SHP77 treated with DMSO at 0.1 percent for 48 hours (cell line): ENCODE measurements at places on chromosomes 16 and 17.

GRCh38 chr16:14111713-14112538, 40.8 kb downstream of the MRTFB start:
- no peak for DNase-seq

GRCh38 chr16:88705076-88705684, 1.0 kb downstream of the RNF166 start:
- no peak for DNase-seq

DNA sequence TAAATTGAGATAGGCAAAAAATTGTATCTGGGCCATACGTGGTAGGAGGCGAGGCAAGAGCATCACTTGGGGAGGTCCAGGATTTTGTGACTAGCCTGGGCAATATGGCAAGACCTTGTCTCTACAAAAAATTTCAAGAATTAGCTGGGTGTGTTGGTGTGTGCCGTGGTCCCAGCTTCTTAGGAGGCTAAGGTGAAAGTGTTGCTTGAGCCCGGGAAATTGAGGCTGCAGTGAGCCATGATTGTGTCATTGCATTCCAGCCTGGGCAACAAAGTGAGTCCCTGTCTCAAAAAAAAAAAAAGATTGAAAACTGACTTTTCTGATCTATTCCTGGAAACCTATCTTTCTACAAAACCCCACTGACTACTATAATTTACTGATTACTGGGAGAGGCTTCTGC, 26.7 kb downstream of the CDK12 start:
- DNase-seq = no peak

DNA sequence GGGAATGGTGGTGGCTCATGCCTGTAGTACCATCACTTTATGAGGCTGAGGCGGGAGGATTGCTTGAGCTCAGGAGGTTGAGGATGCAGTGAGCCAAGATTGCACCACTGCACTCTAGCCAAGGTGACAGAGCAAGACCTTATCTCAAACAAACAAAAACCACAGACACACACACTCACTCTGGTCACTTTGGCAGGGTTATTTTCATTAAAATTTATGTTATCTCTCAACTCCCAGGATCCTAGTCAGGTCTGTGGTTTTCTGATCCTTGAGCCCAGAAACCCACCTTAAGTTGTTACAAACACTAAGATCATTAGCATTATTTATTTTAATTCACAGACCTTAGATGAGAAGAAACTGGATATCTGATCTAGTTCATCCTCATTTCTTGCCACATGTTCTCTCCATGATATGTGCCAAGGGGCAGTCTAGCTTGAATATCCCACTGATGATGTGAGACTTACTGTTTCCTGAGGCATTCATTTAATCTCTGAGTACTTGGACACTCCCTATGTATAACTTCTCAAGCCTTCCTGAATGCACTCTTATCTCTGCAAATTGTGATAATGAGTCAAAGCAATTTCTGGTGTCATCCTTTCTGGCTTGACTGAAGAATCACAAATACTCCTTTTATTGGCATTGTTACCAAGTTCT, 9.6 kb downstream of the ABHD15 start:
- no peak for DNase-seq

GRCh38 chr17:65593092-65593854, 31.8 kb upstream of the AXIN2 start:
- DNase-seq = no peak

DNA sequence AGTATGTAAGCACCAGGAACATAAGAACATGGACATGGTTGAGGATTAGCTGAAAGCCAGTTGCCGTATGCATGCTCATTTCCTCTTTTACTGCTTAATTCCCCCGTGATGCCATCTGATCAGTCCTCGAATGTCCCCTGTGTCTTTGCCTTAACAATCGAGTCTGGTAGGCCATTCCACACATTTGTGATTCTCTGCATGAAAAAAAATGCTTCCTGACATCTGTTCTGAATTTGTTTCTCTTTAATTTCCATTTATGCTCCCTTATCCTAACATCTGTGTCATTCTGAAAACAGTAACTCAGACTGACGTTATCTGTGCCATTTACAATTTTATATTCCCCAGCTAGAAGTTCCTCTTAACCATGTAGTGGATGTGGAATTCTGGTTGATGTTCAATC, 158.2 kb upstream of the TOX3 start:
- DNase-seq = no peak

DNA sequence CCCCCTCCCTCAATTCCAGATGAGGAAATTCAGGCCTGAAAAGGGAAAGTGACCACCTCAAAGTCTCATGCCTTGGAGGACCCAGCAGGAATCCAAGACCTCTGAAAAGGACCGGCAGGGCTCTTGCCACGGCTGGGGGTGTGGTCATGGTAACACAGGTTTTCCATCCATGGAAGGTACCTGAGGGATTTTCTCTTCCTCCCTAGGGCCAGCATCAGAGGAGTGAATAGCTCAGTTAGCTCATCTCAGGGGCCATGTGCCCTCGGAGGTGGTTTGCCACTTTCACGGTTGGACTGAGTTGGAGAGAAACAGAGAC, 1.3 kb downstream of the CIITA start:
- no peak for DNase-seq

DNA sequence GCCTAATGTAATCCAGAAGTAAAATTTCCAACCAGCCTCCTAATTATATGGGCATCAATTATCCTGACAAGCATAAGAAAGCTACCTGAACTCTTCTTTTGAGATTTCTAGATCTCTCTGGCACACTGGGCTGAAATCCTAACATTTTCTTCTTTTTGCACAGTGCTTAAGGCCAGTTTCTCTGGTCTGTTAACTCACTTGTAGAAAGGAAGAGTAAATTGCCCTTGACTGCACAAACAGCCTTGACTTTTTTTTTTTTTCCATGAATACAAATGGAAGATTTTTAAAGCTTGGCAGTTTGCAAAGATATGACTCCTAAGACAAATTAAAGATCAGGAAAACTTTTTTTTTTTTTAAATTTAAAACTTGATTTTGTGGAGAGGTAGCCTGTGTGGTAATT, 291.2 kb upstream of the MON1B start:
- DNase-seq = no peak

DNA sequence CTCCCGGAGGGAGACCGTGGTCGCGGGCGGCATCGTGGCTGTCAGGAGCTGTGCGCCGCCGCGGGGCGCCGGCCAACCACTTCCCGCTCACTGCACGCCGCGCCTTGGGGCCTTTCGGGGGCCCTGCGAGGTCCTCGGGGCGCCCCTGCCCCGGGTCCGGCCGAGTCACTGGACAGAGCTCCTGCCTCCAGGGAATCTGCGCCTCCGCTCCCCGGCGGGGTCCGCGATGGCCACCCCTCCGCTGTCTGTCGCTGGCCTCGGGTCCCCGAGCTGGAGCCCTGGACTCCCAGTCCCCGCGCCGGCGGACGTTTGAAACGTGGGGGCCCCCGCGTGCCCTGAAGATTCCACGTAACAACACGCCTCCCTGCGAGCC, at the start of gene QRICH2:
Gene QRICH2 (minus strand): TSS at position 311 of the 373 bp plus-strand sequence. CDS start 278 bp downstream, at position 33.
- DNase-seq = no peak

DNA sequence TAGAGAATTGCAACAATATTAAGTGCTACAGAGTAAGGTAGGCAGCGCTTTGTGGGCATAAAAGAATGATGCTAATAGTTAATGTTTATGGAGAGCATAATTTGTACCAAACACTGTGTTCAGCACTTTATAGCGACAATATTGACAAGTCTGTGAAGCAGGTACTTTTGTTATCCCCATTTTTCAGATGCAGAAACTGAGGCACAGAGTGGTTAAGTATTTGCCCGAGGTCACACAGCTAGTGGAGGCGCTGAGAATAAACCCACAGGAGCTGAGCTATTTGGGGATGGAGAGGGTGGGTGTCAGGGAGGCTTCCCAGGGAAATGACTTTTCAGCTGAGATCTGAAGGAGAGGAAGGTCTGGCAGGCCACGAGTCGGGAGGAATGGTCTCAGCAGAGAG, 39.4 kb downstream of the TMEM186 start:
- DNase-seq = no peak

DNA sequence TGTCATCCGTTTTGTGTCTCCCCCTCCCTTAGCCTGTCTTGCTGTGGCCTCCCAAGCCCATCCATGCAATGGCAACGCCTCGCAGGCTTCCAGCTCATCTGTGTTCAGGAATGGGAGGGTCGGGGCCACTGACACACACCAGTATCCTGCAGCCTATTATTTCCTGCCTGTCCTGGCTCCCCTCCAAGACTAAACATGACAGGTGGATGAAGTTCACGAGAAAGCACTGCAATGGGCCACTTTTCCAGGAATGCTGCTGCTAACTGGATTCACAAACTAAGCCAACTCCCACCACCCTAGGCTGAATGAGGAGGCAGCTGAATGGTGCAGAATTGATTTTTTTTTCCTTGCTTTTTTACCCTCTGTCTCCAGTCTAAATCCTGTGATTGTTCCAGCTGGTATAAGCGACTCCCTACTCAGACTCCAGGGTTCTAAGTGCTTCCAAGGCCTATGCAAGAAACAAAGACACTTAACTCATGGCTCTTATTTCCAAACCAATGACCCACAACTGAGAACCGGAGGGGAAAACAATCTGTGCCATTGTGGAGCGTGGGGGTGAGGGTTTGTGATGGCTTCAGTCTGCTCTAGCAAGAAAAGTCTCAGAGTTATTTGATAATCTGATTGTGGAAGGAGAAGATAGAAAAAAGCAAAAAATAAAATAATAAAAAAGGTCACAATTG, 23.3 kb downstream of the TMEM100 start:
- DNase-seq = no peak

DNA sequence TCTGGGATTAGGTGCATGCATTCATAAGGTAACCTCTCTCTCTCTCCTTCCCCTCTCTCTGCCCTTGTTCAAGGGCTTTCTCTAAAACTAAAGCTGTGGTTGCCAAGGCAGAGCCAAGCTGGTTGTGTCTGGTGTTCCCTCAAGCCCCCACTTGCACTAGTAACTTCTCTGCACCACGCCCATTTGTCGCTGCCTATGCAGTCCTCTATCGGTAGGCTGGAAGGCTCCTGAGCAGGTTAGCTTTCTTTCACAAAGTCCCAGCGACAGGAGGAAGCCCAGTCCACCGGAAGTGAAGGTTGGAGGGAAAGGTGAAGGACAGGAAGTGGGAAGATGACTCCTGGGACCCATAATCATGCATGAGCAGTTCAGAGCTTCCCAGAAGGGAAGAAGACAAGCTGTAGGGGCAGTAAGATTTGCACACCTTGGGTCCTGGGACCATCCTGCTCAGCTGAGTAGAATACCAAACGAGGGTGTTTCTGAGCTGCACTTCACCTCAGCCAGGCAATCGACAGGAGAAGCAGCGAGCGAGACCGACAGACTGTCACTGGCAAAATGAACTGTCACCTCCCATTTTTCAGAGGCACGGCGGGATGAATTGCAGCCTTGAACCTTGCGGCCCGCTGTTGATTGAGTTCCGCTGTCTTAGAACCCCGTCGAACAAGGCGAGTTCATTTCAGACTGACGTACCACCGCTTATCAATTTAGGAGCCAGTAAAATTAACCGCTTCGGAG, 14.7 kb upstream of the SKAP1 start:
- no peak for DNase-seq

DNA sequence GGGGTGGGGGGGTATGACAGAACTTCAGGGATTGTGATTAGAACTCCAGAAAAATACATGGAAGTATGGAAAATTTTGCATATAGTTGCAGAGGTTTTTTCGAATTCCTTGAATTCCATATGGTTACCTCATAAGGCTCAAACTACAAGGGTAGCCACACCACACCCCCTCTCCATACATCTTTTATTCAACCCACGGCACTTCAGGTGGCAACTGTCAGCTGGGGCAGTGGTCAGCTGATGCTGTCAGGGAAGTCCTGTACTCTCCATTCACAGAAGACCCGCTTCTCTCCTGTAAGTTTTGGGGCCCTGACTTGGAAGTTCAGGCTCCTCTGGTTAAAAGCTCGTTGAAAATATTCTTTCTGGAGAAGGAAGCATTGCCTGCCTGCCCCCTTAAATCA, 57.5 kb upstream of the CLEC19A start:
- no peak for DNase-seq

DNA sequence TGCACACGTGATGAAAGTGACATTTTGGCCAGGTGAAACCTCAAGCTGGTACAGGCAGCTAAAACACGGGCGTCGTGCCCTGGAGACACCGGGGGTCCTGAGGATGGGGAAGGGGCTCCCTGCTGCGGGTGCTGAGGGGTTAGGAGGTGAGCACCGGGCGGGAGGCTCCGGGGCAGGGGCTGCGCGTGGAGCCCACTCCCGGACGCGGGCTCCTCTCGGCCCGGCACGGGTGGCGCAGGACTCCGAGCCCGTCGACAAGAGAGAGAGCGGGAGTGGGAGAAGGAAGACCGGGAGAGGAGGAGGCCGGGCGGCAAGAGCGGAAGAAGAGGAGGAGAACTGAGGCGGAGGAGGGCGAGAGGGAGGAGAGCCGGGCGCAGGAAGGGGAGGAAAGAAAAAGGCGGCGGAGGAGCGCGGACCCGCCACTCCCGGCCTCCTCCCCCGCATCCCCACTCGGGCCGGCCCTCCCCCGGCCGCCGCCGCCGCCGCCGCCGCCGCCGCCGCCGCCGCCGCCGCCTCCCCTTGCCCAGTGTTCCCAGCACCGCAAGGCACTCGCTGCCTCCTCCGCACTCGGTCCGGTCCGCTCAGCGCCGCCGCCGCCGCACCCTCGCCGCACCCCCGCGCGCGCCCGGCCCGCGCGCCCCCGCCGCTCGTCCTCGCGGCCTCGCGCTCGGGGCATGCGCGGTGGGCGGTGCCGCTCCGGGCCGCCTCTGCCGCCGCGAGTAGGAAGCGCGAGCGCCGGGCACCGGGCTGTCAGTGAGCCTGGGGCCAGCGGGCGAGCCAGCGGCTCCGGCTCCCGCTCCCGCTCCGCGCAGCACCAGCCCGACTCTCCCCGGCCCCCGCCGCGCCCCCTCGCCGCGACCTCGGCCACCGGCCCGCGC, at the start of gene PRKCA:
Gene PRKCA (plus strand): TSS at position 750 of the 878 bp plus-strand sequence.
- DNase-seq = no peak
